Stimulated activated effector memory CD8-positive, alpha-beta T cell treated with anti-CD3 and anti-CD28 coated beads, Interleukin-12 subunit alpha, Interleukin-12 subunit beta, amount 100 ng/mL, for 72 hours (primary cell): ENCODE measurements at places on chromosomes 3 and 15.

- no peak for DNase-seq
Observed at GRCh38 chr15:26325495-26325894, 447.4 kb downstream of the GABRB3 start.

GRCh38 chr3:171898192-171898591 is 55.0 kb downstream of the TMEM212 start:
- no peak for DNase-seq

- no peak for DNase-seq
Observed at GRCh38 chr3:141379250-141379966, 11.1 kb downstream of the ZBTB38 start.

GRCh38 chr3:45948311-45948781 is 5.1 kb downstream of the CXCR6 start:
- no peak for DNase-seq

DNA sequence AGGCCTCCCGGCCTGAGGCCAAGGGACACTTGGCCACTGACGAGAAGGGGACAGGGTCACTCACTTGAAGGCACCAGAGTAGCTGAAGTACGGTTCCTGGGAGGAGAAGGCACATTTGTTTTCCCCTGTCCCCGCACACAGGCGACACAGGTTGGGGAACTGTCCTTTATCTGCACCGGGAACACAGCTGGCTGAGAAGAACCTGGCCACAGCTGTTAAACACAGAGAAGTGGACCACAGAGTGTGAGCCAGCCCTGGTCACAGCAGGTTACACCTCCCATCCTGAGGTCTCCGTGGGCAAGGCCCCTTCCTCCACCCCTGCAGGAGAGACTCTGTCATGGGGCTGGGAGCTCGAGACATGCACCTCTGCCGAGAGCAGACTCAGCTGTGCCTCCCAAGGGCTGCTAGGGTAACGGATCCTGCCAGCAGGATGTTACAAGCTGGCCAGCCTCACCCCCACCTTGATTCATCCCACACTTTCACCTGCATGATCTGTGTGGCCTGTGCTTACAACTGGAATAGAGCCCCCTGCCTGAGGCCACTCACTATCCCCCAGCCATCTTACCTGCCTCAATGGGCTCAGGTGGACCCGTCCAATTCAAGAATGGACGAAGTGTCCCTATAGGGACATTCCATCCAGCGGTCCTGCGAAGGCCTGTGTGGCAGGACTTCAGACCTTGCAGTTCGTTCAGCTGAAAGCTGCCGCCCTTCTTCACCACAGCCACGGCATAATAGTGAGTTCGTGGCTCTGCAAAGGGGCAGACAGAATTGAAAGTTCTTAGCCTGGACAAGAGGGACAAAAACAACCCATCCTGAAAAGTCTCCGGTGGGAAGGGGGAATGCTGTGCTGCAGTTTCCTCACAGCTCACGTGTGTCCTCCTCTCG is 9.2 kb downstream of the LTF start:
- DNase-seq: no peak

- DNase-seq: no peak
Observed at GRCh38 chr3:171173736-171174135, 147.2 kb upstream of the SLC2A2 start.

GRCh38 chr3:188899881-188900280 is 271.9 kb upstream of the TPRG1 start:
- no peak for DNase-seq

GRCh38 chr3:89179355-89180001 is 72.1 kb downstream of the EPHA3 start:
- DNase-seq: no peak

DNA sequence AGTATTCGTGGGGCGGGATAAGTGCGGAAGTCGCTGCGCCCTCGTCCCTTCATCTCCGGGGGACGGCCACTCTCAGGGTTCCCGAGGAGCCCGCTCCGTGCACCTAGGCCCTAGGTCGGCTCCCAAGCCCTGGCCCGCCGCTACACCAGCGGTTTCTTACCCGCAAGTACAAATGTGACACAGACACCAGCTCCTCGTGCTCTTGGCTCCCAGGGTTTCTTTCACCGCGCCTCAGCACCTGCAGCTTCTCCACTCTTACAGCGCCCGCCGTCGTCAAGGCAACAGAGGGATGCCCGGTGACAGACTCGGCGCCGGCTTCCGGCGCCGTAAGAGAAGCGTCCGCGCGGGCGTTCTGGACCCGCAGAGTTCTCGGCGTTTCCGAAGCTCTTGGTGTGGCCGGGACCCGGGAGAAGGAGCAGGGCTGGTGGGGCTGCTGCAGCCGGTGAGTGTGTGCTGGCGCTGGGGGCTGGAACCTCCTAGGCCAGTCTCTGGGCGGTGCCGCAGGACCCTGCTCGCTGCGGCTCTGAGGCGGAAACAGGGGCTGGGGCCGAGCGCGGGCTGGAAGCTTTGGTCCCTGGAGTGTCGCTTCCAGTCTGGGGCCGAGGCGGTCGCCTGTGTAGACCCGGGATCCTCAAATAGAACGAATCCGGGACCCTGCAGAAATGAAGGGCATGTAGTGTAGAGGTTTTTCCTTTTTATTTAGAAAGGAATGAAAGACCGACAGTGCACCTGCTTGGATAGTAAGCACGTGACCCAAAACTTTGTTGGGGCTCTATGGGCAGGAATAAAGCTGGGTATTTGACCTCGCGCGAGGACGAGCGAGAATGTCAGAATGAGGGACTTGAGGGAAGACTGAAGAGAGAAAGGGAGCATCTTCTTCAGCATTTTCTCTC is 155.4 kb upstream of the GOLGA6L4 start:
- DNase-seq: peak; percentile 5
